ENCODE measurements at places on chromosomes 4 and X.

DNA sequence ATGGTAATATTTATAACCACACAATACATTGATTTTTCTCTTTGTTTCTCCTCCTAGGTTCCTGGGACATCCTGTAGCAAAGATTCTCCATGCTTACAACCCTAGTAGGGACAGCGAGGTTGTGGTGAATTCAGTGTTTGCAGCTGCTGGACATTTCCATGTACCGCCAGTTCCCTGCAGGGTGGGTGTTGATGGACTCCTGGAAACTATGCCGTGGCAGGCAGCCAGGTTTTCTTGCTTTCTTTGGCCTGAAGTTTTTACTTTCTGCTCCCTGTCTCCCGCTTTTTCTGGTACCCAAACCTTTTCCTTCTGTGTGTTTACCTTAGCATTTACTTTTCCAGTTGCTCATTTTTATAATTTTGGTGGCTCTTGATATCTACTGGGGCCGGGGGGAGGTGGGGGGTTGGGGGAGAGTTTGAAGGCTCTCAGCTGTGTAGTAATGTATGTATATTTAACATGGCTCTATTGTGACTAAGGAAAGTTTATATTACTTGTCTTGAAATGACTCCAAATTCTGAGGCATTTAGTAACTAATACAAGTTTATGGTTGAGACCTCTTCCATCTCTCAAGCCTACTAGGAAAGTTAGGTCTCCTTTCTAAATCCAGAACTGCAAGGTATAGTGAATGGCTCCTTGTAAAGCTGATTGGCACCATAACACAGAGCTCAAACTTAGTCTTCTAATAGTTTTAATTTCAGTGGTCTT is 89.7 kb downstream of the TMEM131L start:
- DNase-seq, result no peak

DNA sequence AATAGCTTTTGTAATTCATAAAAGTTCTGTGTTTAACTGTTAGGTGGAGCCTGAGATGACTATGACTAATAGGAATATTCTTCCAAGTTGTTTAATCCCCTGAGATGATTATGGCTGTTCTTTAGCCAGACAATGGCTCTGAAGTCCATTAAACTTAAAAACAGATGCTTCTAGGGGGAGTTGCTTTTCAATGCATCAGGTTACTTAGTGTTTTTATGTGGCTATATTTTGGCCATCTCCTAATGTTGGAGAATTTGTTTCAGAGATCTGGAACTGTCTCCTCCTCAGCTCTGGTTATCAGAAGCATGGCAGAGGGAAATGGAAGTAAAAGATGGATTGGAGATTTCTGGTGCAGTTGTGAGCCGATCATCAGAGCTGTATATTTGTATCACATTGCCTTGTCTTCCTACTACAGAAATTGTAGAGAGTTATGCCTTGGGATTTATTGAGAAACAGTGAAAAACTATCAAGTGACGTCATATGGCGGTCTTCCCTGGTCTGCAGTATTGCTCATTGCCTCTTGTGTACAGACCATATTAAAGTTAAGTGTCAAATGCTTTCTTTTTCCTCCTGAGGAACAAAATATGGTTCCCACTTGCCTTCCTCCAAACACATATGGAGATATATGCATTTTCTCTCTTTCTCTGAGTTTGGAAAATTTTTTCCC is 29.8 kb downstream of the SGMS2 start:
- no peak for DNase-seq

GRCh38 chr4:77636902-77637301 is 31.3 kb downstream of the CXCL13 start:
- DNase-seq, result no peak

DNA sequence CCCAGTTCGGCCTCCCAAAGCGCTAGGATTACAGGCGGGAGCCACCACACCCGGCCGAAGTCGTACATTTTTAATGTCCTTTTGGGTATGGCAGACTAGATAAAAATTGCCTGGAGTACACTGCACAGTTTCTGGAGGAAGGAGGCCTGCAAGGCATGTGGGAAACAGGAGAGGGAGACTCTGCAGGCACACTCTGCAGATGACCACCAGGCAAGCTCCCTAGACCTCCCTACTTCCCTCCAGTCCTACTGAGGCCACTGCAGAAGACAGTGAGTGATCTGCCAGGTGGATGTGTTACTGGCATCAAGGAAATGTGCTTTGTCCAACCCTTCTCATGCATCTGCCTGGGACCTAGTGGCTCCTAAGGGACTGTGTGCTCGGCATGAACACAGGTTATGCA is 11.4 kb downstream of the PDLIM3 start:
- no peak for DNase-seq

DNA sequence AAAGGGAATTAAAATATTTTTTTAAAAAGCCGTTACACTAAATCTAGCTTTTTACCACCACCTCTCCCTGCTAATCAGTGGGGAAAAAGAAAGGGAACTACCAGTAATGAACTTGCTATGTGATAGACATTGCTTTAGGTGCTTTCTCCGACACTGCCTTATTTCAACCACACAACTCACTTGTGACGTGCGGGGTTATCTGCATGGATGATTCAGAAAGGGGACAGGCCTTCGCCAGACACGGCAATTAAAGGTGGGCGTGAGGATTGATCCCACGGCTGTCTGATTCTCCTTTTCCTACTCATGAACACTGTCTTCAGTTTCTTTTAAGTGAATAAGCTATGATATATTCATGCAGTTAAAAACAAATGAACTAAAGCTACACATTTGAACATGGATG is 882 bp upstream of the CXCR3 start:
- DNase-seq, result no peak

- no peak for DNase-seq
Observed at GRCh38 chr4:146415829-146416228, 105.9 kb downstream of the SLC10A7 start.

DNA sequence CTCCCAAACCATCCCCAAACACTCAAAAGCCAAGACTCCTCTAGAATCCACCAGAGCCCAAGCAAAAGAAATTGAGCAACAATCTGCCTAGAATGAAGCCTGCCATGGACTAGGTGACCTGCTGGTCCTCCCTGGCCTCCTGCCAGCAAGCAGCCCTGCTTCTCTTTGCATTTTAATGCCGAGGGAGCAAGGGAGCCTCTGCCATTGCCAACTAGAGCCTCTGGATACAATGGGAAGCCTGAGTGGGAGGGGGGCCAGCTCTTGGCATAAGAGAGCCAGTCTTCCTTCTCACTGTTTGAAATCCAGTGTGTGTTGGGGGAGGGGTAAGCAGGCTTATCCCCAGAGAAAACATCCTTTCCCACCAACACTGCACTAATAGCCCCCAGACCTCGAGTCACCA is 1.5 kb upstream of the GDPD2 start:
- no peak for DNase-seq

GRCh38 chr4:59838236-59838635 is 1361.9 kb upstream of the ADGRL3 start:
- peak; percentile 43 for DNase-seq

DNA sequence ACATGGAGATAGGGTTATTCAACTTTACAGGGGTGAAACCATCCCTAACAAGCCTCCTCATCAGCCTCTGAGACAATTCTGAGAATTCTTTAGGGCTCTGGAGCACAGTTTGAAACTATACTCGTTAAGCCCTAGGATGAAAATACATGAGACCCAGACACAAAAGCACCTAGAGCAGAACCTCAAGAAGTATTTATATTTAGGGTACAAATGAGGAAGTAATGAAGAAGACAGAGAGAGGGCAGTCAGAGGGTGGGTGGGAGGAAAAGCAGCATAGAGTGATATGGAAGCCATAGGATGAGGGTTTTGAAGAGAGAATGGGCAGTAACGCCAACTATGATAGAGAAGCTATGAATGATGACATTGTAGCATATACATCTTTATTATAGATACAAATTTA is 250.3 kb downstream of the DCLK2 start:
- DNase-seq, result no peak

- no peak for DNase-seq
Observed at GRCh38 chr4:38679921-38680320, 15.9 kb downstream of the KLF3 start.

DNA sequence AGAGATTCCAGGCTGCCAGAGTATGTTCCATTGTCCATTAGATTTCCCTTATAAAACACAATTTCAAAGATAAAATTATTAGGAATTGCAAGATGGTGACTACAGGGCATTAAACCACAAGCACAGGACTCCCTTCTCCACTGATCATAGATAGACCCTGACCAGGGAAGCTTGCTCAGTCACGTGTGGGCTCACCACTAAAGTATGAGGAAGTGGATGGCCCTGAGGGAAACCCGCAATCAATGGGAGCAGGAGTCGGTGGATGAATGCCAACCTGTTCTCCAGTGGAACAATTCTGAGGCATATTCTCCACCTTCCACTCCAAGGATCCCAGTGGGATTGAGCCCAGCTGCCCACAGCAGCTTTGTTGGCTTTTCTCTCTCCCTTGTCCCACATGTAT is 515.7 kb downstream of the BCOR start:
- no peak for DNase-seq

GRCh38 chr4:55598641-55599040 is 6.6 kb upstream of the PDCL2 start:
- DNase-seq, result no peak

DNA sequence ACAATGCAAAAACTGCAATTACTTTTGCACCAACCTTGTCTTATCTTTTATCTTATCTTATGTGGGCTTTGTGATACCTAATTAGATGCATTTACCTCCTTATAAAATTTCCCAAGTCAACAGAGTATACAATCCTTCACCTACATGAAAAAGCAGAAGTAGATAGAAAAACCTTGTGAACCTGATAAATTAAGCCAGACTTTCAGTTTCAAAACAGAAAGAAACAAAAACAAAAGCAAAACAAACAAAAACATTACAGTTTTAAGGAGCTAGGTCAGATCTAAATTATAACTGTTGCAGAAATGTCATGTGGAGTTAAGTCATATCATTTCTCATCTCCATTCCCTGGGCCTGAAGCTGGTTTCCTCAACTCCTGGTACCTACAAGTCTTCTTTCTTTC is 24.9 kb upstream of the CXXC4 start:
- DNase-seq, result no peak

- no peak for DNase-seq
Observed at GRCh38 chr4:188975271-188975670, 836.0 kb downstream of the TRIML1 start.

DNA sequence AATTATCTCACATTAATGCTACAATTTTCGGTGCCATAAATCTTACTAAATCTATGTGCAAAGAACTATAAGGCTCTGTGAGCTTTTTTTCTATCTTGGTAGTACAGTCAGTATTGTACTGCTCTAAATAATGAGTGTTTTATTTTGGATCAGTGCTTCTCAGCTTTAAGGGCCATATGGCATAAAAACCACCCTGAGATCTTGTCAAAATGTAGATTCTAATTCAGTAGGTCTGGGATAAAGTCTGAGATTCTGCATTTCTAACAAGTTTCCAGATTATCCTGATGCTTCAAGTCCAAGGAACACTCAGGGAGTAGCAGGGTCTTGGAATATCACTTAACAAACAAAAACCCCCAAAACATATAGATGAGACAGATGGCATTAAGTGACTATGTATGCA is 486.5 kb downstream of the GRXCR1 start:
- no peak for DNase-seq

DNA sequence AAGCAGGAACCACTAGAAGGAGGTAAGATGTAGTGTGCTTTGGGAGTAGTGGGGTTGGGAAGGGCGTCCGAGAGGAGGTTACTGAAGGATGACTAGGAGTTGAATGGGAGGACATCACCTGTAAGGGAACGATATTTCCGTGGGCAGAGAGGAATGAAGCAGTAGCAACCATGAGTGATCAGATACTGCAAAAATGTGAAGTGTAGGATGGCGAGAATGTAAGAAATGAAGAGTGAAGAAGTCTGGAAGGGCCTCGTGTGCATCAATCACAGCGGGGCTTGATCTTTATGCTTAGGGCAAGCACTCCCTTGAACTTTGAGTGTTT is 594 bp downstream of the MSMO1 start:
- no peak for DNase-seq

GRCh38 chr4:1604706-1605205 is 79.4 kb downstream of the FAM53A start:
- DNase-seq, result peak; percentile 72

DNA sequence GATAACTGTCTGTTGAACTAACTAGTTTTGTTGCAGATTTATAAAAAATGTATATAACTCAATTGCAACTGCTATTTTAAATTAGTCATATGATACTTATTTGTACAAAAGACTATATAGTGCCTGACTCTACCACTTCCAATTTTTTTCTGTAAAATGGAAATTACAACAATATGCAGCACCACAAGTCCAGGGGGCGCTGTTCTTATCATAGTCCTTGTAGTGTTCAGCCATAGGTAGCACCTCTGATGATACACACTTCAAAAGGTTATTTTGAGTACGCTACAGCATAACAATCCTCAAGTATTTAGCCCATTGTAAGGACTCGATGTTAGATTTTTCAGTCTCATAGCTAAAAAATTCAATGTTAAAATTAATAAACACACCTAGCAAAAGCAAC is 174.9 kb downstream of the CORIN start:
- DNase-seq, result no peak

GRCh38 chr4:87840149-87840548 is 7.4 kb downstream of the MEPE start:
- no peak for DNase-seq

DNA sequence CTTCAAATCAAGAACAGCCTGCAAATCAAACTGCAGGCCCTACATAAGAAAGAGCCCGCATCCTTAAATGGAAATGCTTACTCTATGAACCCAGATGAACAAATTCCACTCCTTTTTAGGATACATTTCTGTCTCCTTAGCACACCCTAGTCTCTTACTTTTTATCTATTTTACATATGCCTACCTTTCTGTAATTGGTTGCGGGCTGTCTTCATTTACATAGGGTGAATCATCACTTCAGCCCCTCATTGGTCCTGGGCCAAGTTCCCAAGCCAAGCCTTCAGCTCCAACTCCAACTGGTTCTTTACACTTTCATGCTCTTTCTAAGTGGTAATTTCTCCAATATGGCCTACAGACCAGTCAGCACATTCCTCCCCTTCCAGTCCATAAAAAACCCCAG is 219.3 kb downstream of the TRAM1L1 start:
- no peak for DNase-seq

- DNase-seq, result no peak
Observed at GRCh38 chr4:147570616-147571015, 46.6 kb upstream of the TMEM184C start.

DNA sequence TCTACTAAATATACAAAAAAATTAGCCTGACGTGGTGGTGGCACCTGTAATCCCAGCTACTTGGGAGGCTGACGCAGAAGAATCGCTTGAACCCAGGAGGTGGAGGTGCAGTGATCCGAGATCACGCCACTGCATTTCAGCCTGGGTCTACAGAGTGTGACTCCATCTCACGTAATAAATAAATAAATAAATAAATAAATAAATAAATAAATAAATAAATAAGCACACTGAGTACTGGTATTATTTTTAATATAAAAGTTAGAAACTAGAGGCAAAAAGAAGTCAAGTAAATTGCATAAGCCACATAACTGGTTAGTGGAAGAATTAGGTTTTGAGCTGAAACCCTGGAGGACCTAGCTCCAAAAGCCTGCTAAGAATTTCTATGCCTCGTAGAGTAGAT is 1262.7 kb upstream of the PABPC4L start:
- DNase-seq, result no peak

DNA sequence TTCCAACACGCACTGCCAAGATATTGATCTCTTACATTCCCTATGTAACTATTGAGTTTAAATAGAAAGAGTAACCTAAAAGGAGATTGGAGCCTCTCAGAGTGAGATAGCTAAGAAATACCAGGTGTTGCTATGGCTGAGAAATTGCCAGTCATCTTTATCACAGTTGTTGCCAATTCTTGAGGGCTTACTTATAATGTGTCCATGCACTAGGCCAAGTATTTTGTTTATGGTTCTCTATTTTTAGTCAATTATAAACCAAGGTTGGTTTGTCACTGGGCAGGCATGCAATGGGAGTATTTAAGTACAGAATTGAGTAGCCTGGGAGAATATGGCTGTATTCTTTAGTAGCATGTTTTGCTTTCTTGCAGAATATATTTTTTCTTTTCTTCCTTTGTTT is 201.6 kb downstream of the TEX13A start:
- DNase-seq, result no peak

All from D341Med (cell line).